ENCODE measurements at places on chromosomes 6 and 20.
A peak's percentile ranks its signal among the peaks of the same experiment; 100 is the strongest.

DNA sequence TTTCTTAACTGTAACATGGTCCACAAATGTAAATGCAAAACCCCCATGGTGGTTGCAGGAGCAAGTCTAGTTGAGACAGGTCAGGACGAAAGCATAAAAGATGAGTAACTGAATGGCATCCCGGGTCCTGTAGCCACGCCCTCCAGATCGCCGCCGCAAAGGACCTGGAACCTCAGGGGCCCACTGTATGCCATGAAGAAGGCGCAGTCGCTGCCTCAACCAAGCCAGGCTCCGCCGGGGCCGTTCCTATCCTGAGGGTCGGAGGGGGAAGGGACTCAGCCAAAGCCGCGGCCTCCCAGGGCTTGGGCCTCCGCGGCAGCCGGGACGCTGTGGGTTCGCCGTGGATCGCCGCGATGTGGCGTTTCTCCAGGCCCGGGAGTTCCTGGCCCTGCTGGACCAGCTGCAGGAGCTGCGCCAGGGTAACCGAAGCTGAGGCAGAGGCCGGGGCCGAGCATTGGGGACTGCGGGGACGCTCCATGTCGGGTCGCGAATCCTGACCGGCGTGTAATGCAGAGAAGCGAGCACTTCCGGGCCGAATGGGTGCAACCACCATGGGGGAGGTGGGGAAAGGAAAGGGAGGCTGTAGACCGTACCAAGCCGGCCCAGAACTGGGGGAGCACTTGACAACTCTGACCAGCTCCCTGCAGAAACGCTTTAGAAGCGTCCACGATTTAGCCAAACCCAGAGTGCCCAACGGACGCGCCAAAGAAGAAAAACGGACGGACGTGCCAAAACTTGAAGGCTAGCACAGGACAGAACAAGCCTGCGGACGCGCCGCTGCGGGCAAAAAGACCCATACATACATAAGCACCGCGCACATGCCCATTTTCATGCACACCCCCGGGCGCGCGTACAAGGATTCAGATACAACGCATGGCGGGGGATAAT is 11.1 kb downstream of the RPL7L1 start:
- peak; percentile 87 for DNase-seq
- H3K27ac ChIP-seq = peak overlapping the region; percentile 84
- peak overlapping the region; percentile 92 for H3K4me3 ChIP-seq
- peaks cover 43% of the 10 kb centered on the region for H3K4me1 ChIP-seq
- H3K36me3 ChIP-seq = peaks cover 8% of the 10 kb centered on the region

- no peak for DNase-seq
- H3K27ac ChIP-seq = no peak overlapping the region
- H3K4me1 ChIP-seq = peaks cover 8% of the 10 kb centered on the region
- peaks cover 19% of the 10 kb centered on the region for H3K27me3 ChIP-seq
- H3K36me3 ChIP-seq = no peaks in the 10 kb centered on the region
These were observed 30.5 kb upstream of the HLA-G start for GRCh38 chr6:29797135-29797534.

DNA sequence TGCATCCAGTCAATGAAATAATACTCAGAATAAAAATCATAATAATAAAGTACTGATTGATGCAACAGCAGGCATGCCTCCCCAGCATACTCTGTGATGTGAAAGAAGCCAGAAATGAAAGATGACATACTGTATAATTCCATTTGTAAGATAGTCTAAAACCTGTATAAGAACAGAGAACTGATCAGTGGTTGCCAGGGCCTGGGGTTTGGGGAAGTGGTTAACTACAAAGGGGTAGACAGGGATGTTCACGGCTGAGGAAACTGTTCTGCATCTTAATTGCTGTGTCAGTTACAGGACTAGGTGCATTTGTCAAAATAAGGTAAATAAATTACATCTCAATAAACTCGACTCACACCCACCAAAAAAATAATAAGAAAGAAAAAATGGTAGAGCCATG is 81.3 kb upstream of the BMP2 start:
- no peak overlapping the region for H3K4me3 ChIP-seq
- H3K36me3 ChIP-seq = no peaks in the 10 kb centered on the region
- peaks cover 21% of the 10 kb centered on the region for H3K27me3 ChIP-seq
- peak; percentile 71 for DNase-seq
- no peaks in the 10 kb centered on the region for H3K4me1 ChIP-seq
- H3K27ac ChIP-seq = no peak overlapping the region

DNA sequence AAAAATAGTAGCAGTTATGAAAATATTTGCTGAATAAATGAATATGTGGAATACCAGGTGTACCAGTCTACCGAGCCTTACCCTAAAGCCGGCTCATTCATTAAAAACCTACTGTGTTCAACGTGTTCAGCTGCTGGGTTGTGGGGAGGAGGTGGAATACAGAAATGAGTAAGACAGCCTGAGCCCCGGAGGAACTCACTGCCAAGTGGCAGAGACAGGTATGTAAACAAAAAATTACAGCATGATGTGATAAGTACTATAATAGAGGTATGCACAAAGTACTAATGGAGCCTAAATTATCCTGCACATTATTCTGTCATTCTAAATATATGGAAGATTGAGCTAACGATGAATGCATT is 6.8 kb upstream of the ADTRP start:
- H3K36me3 ChIP-seq = no peaks in the 10 kb centered on the region
- H3K27me3 ChIP-seq = no peaks in the 10 kb centered on the region
- no peak overlapping the region for H3K4me3 ChIP-seq

GRCh38 chr20:50298554-50299324 is 108.1 kb downstream of the CEBPB start:
- H3K36me3 ChIP-seq = no peaks in the 10 kb centered on the region
- H3K27ac ChIP-seq = no peak overlapping the region
- no peak for DNase-seq

- peaks cover 30% of the 10 kb centered on the region for H3K4me1 ChIP-seq
- no peak overlapping the region for H3K4me3 ChIP-seq
- H3K27ac ChIP-seq = no peak overlapping the region
- DNase-seq = peak; percentile 47
These were observed 91.2 kb downstream of the RTN4IP1 start for GRCh38 chr6:106538145-106538544.

- peak; percentile 42 for DNase-seq
- no peak overlapping the region for H3K27ac ChIP-seq
- H3K4me3 ChIP-seq = no peak overlapping the region
- peaks cover 12% of the 10 kb centered on the region for H3K4me1 ChIP-seq
- H3K27me3 ChIP-seq = no peaks in the 10 kb centered on the region
- H3K36me3 ChIP-seq = no peaks in the 10 kb centered on the region
These were observed 50.2 kb downstream of the TMEM242 start for GRCh38 chr6:157272866-157273755.

DNA sequence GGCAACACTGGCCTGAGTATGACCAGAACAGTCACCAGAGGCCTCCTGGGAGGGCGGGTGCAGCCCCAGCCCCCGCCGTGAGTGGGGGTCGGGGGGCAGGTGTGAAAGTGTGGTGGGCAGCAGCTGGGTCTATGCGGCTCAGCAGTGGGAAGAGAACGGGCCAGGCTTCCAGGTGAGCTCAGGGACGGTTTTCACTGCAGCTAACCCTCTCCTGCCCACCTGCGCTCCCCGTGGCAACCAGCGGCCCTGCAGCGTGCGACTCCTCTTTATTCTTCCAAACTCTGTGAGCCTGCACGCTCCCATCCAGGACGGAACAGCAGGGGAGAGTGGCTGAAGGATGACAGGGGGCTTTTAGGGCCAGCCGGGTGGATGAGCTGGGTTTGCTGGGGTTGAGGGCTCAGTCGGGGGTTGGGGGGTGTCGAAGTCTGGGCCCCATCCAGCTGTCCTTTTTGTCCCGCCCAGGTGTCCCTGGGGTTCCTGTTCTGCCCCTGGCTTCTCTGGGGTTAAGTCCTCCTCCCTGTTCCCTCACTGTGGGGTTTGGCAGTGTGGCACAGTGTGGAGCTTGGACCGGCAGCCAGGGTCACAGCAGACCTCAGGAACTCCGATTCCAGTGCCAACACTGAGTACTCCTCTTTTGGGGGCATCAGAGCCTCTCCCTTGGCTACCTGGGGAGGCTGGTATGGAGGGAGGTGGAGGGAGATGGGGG is 859 bp upstream of the BIRC7 start:
- H3K4me1 ChIP-seq = peaks cover 3% of the 10 kb centered on the region
- no peak overlapping the region for H3K4me3 ChIP-seq
- H3K36me3 ChIP-seq = no peaks in the 10 kb centered on the region
- DNase-seq = peak; percentile 23
- peaks cover 48% of the 10 kb centered on the region for H3K27me3 ChIP-seq

DNA sequence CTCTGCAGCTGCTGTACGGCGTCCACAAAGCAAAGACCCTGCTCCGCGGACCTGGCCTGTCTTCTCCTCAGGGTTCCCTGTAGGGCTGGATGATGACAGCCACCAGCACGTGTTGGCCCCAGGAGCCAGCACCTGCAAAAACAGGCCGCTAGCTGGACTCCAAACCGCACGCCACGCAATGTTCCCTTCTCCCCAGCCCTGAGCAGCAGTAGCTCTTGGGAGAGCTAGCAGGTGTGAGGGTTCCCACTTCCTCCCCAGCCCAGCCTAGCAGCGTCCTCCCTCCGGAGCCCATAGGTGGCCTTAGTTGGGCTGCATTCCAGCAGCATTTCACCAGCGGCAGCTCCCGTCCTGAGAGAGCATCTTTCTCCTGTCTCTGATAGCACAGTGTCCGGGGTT is 42.3 kb downstream of the DACT2 start:
- no peak overlapping the region for H3K27ac ChIP-seq
- DNase-seq = no peak
- no peaks in the 10 kb centered on the region for H3K36me3 ChIP-seq

GRCh38 chr20:55555075-55555650 is 450.2 kb downstream of the CBLN4 start:
- H3K36me3 ChIP-seq = no peaks in the 10 kb centered on the region
- H3K4me1 ChIP-seq = no peaks in the 10 kb centered on the region
- no peaks in the 10 kb centered on the region for H3K27me3 ChIP-seq
- no peak overlapping the region for H3K27ac ChIP-seq

GRCh38 chr6:105964979-105965760 is 121.0 kb upstream of the PRDM1 start:
- no peaks in the 10 kb centered on the region for H3K36me3 ChIP-seq
- no peaks in the 10 kb centered on the region for H3K27me3 ChIP-seq
- DNase-seq = no peak
- H3K4me1 ChIP-seq = no peaks in the 10 kb centered on the region

All from common myeloid progenitor, CD34-positive (primary cell).